ENCODE measurements at places on chromosomes 4 and X.

DNA sequence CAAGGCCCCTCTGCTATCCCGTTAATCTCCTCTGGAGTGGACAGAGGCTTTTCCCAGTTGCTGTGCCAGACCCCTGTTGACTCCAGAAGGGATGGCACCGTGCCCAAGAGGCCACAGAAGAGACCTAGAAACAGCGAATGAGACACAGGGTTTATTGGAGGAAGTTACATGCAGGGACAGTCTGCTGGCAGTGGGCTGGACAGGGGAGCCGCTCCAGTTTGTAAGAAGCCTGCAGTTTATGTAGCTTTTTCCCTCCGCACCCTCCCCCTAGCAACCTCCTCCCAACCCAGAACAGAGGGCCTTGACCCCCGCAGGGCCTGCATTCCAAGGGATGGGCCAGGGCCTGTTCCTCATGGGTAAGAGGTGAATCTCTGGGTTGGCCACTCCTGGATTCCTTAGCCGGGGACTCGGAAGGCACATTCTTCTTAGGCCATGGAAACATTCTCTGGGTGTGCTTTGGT is 216.8 kb upstream of the PSAPL1 start:
- DNase-seq = peak; percentile 31

DNA sequence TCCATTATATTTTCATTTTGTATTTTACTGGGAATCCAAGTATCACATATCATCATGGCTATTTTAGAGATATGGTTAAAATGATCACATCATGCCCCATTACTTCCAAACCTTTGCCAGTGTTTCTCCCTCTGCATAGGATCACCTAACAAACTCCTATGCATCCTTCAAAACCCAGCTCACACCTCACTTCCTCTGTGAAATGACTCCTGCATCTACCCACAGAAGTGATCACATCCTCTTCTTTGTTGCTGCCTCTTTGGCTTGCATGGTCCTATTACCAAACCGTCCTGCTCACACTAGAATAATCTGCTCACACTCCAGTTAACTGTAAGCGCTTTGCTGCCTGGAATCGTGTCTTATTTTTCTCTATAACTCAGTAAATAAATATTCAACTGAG is 74.7 kb upstream of the C4orf50 start:
- no peak for DNase-seq

DNA sequence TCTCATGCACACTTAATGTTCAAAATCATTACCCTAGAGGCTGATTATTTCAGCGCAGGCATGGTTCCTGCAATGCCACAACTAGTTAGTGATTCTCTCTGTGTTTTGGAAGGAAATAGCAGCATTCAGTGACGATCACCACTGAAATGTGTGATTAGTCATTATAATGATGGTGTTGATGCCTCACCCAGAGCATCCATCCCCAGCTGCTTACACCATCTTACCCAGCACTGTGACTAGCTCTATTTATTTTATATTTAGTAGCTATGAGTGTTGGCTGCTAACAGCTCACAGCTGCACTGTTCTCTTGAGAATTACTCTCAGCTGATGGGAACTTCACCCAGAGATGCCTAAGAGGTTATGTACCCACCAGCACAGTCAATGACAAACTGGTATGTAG is 60.5 kb upstream of the TSPAN7 start:
- no peak for DNase-seq

- DNase-seq = no peak
Observed at GRCh38 chrX:69031181-69031580, 134.1 kb downstream of the PJA1 start.

GRCh38 chr4:33045334-33045733 is 2325.2 kb downstream of the PCDH7 start:
- no peak for DNase-seq

DNA sequence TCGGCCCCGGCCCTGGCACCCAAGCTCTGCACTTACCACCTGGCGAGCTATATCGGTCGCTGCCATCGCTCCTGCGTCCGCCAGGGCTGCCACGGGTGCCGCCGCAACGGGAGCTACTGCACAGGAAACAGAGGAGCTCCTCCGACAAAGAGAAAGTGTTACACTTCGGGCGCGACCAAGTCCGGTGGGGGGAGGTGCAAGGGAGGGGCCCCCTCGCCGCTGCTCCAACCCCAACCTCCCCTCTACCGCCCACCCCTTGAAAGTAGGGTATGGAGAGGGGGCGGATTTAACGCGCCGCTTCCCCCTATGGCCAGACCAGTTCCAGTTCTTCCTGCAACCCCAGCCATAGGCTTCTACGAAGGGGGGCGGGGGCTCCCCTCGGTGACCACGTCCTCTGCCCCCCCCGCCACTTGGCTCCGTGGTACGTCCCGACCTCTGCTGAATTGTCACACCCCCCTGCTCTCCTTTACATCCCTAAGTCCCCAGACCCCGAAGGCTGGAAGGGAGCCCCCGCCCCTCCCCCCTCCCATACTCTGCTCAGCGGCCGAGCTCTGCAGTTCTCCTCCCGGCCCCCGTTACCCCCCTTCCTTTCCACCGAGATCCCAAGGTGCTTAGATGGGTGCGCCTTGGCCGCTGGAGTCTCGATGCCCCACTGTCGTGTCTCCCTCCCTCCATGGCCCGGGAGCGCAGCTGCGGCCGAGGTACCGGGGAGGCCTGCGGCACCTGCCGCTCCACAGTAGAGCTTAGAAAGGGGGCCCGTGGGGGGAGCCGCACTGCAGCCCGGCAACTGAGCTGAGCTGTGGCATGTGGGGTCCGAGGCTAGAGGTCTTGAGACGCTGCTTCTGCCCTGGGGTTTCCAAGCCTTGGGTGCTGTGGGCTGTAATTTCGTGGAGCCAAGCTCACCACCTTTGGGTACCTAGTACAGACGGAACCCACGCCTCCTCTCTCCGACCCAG is at the start of gene SEPTIN6:
SEPTIN6 (minus strand) TSS at position 129 of the 956 bp plus-strand sequence; CDS start at position 66, 63 bp downstream.
- peak; percentile 70 for DNase-seq

DNA sequence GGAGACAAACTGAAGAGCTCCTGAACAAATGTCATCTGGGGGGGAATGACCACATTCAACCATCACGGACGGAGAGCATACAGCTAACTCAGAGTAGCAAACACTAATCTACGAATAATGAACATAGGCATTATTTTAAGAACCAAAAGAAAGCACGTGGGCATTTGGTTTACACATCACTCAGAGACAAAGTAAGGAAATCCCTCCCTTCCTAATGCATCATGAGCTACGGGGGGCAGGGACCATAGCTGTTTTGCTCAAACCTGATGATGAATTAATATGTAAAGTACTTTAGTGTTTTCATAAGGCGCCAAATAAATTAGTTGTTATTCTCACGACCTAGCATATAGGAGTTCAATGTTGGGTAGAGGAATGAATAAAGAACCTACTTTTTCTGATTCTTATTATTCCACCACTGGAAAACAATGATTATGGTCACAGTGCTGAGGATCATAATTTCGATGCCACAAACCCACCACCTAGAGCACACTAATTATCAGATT is 11.7 kb upstream of the TMEM156 start:
- DNase-seq = peak; percentile 75

DNA sequence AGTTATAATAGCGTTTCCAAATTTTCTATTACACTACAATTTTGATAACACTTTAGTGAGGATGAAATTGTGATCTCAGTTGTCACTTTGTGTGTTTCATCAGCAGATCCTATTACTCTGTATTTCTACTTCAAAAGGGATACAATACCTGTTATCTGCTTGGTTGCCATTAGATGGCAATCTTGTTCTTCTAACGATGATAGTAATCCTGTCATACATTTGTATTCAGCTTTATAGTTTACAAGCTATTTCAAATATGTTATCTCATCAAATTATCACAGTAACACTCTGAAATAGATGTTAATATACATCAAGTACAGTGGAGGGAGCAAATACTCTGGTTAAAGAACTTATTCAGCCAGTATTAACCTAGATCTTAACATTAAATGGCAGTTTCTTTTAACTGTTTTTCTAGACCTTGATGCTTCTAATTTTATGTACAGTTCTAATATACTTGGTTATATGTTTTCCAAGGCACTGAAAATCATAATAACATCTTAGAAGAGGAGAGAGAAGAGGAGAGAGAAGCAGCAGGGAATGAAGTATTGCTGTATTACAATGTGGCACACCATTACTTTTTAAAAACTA is 292.0 kb downstream of the CCSER1 start:
- peak; percentile 46 for DNase-seq

GRCh38 chr4:105329081-105329480 is 144.8 kb downstream of the PPA2 start:
- DNase-seq = no peak

DNA sequence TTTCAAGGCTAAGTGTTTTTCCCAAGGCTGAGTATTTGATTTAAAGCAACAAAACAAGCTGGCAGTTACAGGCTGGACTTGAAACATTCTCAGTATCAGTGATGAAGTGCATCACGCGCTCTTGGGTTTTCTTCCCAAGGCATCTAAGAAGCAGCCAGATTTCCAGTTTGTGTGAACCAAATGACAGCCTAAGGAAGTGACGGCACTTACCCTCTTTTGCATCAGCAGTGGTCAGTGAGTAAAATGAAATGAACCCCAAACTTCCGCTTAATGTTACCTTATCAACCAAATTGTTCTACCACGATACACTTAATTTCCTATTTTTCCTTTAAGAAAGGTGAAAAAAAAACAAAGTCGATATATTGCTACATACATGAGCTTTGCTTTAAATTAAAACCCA is 15.8 kb upstream of the GYPE start:
- DNase-seq = no peak

DNA sequence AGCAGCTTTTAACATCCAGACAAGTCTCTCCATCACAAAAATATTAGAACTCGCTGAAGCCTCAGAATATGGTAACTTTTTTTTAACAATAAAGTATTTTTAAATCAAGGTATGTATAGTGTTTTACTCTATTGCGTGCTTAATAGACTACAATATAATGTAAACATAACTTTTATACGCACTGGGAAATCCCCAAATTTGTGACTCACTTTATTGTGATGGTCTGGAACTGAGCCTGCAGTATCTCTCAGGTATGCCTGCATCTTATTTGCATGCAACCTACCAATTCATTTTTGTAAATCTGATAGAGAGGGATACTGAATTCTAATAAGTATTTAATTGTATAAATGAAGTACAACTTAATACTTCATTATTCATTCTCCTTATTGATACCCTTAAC is 823.5 kb downstream of the ADGRL3 start:
- no peak for DNase-seq

DNA sequence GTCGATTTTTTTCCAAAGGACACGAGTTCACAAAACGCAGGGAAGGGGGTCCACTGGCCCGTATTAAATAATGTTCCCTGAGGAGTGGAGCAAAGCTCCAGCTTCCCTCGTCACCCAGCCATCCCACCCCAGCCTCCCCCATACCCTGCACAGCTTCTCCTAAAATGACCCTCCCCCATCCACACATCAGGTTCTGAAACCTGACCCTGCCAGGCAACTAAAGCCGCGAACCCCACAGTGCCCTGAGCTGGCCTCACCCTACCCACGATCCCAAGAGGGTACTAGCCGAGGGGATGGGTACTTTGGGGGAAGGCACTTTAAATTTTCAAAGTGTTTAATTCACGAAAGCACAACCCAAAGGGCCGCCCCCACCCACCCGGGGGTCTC is 634 bp downstream of the APOO start:
- DNase-seq = no peak

DNA sequence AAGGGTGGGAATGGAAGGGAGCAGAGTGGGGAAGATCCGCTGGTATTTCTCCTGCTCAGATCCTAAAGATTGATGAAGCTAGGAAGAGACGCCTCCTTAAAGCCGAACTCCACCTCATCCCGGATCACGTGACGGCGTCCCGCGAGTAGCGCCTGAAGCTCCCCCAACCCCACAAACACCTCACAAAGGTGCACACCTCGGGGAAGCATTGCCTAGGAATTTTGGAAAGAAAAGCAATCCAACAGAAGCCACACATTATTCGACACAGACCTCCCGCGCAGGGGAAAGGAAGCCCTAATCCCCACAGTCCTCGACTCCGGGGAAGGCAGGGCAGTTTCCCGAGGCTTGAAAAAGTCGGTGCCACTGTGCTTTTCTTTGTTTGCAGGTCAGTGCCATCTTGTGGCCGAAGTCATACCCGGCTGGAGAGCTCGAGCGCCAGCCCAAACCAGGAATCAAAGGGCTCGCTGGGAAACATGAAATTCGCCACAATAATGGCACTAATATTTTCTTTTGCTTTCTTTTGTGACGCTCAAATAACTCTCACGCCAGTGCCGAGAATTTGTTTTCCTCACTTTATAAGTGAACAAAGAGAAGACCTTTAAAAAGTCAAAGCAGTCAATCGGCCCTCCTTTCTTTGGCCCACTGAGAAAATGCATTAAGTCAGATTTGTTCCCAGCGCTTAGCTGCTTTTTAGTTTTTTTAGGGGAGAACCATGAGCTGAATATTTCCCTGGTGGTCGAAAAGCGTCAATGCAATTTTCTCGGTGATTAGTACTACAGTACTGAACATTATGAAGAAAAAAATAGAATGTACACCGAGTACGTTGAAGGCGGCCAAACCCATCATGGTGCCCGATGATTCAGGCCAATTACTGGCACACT is at the start of gene NPY1R:
NPY1R (minus strand) TSS at position 71 of the 881 bp plus-strand sequence. CDS start 6,042 bp downstream, outside the sequence.
- peak; percentile 78 for DNase-seq

DNA sequence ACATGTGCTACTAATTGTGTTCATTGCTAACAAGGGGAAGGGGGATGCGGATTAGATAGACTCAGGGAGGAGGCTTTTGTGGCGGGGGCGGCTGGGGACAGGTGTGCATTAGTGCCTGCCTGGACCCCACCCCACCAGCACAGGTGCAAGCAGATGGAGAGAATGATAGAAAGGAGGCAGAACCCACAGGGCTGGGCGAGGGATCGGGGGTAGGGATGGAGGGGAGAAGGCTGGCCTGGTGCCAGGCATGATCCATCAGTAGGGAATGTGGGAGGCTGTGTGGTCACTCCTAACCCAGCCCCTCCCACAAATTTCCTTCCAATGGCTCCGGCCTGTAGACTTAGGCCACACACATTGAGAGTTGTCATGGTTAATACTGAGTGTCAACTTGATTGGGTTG is 30.5 kb upstream of the CRMP1 start:
- DNase-seq = no peak

DNA sequence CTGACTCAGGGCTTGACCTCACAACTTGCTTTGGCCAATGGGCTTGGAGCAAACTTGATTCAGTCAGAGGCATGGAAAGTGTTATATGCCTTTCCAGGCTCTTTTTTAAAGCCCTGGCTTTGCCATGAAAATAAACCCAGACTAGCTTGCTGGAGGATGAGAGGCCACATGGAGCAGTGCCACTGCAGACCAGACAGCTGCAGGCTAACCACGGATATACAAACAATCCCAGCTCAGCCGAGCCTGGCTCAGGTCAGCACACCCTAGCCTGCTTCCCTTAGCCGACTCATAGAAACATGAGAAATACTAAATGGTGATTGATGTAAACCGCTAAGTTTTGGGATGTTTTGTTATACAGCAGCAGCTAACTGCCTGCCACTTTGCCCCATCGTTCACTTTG is 345.1 kb downstream of the ARHGAP10 start:
- DNase-seq = peak; percentile 60

DNA sequence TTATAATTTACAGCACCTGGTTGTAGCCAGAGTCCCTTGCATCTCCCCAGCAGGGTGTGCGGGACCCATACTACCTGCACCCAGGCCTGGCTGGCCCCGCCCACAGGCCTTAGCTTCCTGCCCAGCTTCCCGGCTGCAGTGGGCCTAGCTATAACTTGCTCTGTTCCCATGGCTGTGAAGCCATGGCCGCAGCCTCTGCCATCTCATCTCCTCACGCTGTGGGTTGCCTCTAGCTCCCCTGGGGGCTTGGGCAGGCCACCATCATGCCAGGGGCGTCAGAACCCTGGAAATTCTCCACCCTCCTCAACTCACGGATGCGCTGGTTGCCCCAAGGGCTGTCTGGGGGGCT is 26.1 kb upstream of the SORBS2 start:
- DNase-seq = no peak

- no peak for DNase-seq
Observed at GRCh38 chr4:152992466-152992865, 56.3 kb downstream of the FHDC1 start.
